ENCODE measurements at places on chromosomes 12 and 14.

GRCh38 chr12:108305520-108305919, 33.6 kb downstream of the CMKLR1 start:
- peak; percentile 59 for DNase-seq

DNA sequence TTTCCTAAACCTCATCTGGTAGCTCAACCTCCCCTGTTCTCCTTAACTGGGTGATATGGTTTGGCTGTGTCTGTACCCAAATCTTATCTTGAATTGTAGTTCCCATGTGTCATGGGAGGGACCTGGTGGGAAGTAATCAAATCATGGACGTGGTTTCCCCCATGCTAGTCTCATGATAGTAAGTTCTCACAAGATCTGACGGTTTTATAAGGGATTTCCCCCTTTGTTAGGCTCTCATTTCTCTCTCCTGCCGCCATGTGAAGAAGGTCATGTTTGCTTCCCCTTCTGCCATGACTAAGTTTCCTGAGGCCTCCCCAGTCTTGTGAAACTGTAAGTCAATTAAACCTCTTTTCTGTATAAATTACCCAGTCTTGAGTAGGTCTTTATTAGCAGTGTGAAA, 19.5 kb downstream of the COX16 start:
- no peak for DNase-seq

DNA sequence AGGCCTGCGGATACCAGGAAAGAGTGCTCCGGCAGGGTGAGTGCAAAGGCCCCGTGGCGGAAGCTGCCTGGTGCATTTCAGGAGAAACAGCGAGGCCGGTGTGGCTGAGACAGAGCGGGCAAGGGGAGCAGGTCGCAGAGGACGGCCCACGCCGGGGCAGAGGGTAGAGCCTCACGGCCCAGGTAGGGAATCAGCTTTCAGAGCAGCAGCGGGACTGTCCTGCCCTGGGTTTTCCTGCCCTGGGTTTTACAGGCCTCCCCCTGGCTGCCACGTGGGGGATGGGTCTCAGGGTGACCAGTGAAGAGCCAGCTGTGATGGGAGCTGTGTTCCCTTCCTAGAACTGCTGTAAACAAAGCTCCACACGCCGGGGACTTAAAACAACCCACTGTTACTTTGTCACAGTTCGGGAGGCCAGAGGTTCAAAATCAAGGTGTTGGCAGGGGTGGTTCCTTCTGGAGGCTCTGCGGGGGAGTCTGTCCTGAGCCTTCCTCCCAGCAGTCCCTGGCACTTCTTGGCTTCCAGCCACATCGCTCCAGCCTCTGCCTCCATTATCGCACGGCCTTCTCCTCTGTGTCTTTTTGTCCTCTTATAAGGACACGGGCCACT, 10.4 kb downstream of the NCOR2 start:
- DNase-seq: no peak

- DNase-seq: no peak
Measured at GRCh38 chr12:118140825-118141224, 4.9 kb downstream of the PEBP1 start.

All from RCC 7860 (cell line).